ENCODE measurements at places on chromosomes 11 and 22.

DNA sequence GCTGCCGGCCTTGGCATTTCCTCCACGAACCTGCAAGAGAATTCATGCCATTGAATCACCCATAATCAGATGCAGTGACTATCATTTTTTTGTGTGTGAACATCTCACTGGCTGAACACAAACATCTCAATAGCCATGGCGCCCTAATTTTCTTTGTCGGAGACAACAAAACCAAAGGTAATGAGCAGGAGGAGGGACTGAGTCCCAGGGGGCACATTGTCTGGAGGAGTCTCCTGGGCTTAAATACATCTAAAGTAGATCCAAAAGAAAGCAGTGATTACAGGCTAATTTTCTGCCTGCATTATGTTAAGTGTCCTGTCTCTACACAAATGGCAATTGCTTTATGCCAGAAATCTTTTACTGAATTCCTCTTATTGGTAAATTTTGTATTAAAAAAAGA, 113.5 kb downstream of the NTM start:
- no peak for DNase-seq

GRCh38 chr11:93033093-93033492, 63.6 kb downstream of the MTNR1B start:
- no peak for DNase-seq

DNA sequence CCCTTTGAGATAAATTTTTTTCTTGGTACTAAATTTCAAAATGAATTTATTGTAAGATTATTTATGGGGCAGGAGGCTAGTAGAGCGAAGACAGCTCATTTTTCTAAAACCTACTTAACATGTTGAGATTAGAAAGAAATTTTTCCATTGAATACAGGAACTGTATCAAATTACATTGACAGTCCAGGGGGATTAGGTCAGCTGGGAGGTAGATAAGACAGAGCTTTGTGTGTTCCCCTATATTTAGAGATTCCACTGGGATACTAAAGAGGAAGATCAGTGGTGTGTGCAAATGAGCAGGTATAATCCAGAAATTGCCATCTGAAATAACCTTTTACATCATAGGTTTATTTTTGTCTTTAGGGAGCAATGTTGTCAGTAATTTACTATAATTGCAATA, 32.1 kb downstream of the ENDOD1 start:
- no peak for DNase-seq

- DNase-seq: no peak
Observed at GRCh38 chr11:94630221-94630620, 63.1 kb downstream of the PIWIL4 start.

DNA sequence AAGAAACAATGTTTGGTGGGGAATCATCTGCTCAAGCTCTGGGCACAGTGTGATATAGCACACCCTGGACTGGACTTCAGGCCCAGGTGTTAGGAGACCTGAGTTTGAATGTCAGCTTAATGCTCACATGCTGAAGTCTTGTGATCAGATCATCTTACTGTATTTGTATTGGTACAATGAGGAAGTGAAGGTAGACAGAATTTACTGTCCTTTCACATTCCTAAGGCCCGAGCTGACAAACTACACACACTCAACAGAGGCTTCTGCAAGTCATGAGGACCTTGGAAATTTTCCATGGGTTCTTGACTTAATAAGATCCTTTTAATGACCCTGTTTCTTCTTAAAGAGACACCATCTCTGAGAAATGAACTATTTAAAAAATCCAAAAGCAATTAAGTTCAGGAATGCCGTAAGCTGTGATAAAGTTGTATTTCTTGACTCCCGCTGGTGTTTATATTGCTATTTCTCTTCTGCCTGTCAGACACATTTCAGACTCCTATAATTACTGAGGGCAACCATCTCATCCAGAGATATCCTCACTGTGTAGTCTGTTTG, 802.0 kb downstream of the DLG2 start:
- DNase-seq: peak; percentile 22

DNA sequence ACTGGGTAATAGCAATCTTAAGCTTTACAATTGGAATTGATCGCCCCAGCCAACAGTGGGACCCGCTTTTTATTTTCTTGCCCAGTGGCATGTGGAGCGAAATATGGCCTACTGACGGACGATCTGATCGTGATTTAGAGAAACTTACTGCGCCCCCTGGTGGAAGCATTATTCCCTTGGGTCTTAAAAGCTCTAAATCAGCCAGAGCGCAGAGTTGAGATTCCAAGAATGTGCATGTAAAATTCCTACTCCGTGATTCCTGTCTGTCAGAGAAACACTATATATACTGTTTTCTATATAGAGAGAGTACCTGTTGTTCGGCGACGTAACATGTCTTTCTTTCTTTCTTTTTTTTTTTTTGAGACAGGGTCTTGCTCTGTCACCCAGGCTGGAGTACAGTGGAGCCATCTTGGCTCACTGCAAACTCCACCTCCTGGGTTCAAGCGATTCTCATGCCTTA, 3.7 kb upstream of the DPF2 start:
- DNase-seq: peak; percentile 97

DNA sequence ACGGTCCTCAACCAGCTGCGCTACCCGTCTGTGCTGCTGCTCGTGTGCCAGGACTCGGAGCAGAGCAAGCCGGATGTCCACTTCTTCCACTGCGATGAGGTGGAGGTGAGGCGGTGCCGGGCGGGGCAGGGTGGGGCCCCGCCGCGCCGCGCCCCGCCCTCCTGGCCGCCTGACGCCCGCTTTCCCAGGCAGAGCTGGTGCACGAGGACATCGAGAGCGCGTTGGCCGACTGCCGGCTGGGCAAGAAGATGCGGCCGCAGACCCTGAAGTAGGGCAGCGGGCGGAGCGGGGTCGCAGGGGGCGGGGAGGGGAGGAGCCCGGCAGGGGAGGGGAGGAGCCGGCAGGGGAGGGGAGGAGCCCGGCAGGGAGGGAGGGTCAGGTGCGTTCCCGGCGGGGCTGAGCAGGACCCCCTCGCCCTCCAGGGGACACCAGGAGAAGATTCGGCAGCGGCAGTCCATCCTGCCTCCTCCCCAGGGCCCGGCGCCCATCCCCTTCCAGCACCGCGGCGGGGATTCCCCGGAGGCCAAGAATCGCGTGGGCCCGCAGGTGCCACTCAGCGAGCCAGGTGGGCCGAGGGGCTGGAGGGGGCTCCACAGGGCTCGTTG, 14.7 kb downstream of the EPS8L2 start:
- peak; percentile 13 for DNase-seq

DNA sequence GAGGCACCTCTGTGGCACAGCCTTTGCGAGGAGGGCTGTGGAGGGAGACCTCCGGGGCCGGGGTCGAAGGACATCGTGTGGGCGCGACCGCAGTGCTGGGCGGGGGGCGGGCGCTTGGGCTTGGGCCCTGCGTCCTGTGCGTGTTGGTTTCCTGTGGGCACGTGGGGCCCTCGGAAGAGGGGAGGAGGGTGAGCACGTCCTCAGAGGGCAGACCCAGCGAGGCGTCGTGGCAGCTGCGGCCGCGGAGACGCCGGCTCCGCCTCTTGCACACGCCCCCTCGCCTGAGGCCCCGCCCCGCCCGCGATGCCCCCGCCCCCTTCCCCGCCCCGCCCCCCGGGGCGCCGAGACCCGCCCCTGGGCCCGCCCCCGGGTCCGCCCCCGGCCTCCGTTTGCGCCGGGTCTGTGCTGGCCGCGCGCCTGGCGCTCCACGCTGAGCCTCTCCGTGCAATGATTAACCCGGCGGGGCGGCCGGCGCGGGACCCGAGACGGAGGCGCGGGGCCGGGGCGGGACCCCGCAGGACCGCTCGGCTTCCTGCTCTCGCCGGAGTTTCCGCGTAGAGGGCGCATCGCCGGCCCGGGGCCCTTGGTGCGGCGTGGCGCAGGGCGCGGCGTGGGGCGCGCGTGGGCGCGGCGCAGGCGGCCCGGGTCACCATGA, at the start of gene PRR5:
PRR5 (plus strand) TSS at position 381 of the 655 bp plus-strand sequence; CDS start at position 652, 271 bp downstream.
- DNase-seq: peak; percentile 9

GRCh38 chr11:76592961-76593360, 77.6 kb downstream of the LRRC32 start:
- DNase-seq: no peak

- no peak for DNase-seq
Observed at GRCh38 chr22:42895087-42895486, 38.0 kb upstream of the ARFGAP3 start.
